ENCODE measurements at places on chromosomes 5 and 9.

DNA sequence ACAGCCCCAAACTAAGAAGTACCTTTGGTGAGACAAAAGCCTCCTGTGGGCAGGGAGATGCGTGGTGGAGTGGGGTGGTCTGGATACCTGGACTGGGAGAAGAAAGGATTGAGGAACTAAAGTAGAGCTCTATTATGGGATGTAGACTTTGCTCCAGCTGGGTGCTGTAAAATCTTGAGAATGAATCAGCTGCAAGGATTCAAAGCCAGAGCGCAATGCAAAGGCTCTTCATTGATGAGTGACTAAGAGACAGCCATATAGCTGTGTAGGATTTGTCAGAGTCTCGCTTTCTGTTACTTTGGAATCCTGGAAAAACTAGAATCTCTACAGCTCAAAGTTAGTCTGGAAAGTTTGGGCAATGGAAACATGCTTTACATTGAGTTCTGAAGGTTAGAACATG is 159.9 kb downstream of the TAF11L14 start:
- DNase-seq = no peak

GRCh38 chr5:171426680-171427079 is 7.2 kb downstream of the FGF18 start:
- no peak for DNase-seq

DNA sequence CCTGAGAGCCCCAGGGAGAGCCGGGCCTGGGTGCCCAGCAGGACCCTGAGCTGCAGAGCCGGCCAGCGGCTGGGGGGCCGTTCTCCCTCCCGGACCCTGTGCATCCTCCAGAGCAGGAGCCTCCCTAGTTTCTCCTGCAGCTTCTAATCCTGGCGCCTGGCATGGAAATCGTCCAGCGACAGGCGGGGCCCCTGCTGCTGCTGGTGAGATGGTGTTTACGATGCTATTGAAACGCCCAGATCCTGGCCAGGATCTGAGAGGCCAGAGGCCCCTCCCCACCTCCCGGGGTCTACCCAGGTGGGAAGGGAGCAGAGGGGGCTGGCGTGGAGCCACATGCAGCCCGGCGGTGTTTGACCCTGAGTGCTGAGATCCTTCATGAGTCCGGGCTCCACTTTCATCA is 38.2 kb upstream of the CEP72 start:
- DNase-seq = no peak

- DNase-seq = no peak
These were observed 541 bp downstream of the GNPDA1 start for GRCh38 chr5:142012186-142012785.

DNA sequence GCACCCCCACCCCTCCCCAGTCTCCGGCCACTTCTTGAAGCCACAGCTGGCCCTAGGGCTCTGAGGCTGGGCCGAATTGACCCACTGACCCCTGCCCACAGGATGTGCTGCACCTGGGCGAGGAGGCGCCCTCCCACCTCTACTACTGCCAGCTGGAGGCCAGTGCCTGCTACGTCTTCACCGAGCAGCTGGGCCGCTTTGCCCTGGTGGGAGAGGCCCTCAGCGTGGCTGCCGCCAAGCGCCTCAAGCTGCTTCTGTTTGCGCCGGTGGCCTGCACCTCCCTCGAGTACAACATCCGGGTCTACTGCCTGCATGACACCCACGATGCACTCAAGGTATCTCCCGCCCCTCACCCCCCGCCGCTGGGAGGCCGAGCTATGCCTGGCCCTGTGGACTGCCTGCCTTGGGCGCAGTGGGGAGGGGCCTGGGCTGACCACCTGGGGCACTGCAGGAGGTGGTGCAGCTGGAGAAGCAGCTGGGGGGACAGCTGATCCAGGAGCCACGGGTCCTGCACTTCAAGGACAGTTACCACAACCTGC is 21.3 kb downstream of the HK3 start:
- no peak for DNase-seq

- no peak for DNase-seq
These were observed 13.9 kb downstream of the ENC1 start for GRCh38 chr5:74626386-74627222.

- DNase-seq = no peak
These were observed 41.4 kb upstream of the IL7R start for GRCh38 chr5:35815089-35815936.

GRCh38 chr5:5700549-5700948 is 278.1 kb downstream of the ICE1 start:
- no peak for DNase-seq
